ENCODE measurements at places on chromosomes 7 and 10.

DNA sequence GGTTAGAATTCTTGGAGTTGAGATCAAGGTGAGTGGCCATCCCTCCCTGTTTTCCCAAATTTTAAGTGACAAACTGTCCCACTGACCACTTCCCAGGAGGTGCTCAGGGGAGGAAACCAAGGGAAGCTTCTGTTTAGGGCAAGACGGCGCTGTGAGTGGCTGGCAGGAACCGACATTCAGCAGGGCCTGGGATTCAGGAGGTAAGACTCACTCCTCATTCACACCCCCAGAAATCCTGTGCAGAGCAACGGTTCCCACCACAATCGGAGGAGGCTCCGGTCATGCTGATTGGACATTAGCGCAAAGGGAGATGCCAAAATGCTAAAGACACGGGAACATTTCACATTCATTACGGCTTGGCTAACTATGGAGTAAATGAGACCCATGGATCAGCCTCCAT lies 200.9 kb downstream of the GRID1 start:
- no peak for DNase-seq

DNA sequence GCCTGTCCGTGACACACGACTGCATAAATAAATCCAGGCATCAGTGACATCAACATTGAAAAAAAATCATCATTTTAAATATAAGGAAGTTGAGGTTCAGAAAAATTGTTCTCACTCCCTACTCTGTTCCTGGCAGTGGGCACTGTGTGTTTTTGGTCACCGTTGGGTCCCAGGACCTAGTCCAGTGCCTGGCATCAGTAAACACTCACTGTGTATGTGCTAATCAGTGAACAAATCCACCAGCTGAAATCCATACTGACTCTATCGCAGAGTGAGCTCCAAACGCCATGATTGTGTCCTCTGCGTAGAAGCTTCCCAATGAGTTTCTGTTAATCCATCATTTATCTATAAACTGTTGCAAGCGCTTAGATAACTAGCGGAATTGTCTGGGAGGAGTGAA lies 41.2 kb downstream of the ITIH2 start:
- no peak for DNase-seq

DNA sequence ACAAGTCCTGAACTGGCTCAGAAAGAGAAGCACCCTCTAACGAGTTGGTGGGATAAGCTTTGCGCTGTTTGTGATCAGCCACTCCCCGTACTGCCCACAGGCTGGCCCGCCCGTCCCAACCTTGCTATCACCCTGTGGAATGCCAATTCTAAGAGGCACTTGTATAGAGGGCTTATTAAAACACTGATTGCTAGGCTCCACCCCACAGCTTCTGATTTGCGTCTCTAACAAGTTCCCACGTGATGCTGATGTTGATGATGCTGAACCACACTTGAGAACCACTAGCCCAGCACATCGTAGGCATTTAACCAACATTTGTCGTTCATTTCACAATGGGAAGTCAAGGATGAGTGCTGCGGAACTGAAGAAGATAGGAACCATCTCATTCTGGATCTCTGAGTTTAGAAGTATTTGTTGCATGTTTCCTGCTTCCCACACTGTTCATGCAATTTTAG lies 12.7 kb upstream of the GSAP start:
- DNase-seq: no peak

GRCh38 chr10:100357059-100357858 lies 10.2 kb downstream of the SCD start:
- DNase-seq: no peak

GRCh38 chr7:29479301-29480200 lies 84.1 kb upstream of the PRR15 start:
- DNase-seq: no peak

DNA sequence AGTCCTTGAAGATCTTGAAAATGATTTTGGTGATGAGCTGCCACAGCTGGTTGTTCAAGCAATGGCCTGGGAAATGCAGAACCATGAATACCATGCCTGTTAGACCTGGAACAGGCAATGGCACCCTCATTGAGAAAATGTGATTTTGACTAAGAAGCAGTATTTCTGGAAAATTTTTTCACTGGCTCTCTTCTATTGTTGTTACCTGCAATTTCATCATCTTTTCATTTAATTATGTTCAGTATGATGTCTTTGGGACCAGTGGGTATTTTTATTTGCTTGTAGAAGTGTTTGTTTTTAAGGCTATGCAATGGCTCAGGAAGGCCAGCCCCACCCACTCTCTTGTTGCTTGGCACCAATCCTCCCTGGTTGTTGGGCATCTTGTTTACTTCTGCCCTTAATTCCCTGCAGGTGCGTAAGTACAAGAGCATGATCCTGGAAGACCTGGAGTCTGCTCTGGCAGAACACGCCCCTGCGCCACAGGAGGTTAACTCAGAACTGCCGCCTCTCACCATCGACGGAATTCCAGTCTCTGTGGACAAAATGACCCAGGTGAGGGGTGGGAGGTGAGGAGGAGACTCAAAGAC lies 78.6 kb downstream of the NRF1 start:
- no peak for DNase-seq

DNA sequence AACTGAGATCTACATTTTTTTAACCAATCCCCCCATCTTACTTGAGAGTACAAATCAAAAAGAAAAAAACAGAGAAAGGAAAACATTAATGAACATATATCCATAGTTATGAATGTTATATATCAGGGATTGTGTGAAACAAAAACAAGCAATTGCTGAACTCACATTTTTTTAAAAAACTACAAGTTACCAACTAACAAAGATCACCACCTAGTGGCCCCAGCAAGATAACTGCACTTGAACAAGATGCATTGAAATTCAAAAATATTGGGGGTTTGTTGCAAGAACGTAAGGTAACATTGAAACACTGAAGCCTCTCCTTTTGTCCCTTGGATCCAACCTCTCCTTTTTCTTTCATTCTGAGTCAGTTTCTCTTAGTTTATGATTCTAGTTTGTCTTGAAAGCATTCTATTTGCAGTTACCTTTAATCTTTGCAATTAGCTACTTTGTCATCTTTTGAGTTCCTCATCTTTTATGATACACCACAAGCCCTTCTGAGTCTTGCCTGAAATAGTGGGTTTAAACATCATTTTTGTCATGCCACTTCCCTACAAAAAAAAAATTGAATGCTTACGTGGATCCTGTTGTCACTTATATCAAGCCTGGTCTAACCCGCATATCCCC lies 87.3 kb upstream of the TES start:
- no peak for DNase-seq

DNA sequence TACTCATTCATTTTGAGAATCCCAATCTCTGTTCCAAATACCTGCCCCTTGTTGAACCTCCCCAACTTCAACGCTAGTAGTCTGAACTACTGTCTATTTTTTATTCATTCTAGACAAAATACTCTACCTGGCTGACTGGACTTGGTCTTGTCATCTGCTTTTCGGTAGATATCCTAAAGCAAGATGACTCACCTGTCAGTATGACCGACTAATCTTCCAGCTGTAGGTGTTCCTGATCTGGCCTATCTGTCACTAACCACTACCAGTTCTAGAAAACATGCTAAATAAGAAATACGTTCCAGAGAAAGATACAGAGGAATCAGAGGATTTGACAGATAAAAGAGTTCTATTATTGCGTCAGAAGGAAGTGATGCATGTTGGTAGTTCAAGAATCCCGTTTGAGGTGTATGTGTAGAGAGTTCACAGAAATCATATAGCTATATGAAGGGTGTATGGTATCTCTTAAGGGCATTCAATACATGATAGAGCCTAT lies 81.1 kb downstream of the IDE start:
- no peak for DNase-seq

DNA sequence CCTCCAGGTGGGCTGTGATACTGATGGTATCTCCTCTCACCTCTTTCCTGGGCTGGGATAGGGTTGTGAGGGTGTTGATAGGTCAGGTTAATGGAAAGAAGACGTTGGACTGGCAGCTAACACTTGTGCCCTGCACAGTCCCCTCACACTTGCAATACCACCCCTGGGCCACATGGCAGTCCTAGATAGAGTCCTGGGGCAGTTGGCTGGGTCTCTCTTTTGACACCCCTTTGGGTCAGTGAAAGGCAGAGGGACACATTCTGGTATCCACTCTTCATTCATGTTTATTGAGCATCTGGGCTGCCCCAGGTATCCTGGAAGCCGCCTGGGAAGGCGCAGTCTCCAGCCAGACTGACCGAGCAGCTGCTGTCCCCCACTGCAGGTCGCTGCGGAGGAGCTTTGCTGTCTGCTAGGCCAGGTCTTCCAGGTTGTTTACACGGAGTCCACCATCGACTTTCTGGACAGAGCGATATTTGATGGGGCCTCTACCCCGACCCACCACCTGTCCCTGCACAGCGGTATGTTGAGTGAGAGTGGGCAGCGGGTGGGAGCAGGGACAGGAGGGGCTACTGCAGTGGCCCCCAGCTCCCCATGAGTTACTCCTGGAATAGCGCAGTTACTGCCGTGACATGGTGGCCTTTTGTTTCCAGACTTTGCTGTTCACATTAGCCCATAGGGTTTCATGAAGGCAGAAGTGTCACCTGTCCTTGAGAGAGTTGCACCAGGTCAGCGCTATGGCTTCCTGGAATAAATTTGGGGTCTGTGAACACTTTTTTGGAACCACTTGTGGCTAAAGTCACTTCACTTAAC lies 19.1 kb downstream of the NACAD start:
- no peak for DNase-seq

DNA sequence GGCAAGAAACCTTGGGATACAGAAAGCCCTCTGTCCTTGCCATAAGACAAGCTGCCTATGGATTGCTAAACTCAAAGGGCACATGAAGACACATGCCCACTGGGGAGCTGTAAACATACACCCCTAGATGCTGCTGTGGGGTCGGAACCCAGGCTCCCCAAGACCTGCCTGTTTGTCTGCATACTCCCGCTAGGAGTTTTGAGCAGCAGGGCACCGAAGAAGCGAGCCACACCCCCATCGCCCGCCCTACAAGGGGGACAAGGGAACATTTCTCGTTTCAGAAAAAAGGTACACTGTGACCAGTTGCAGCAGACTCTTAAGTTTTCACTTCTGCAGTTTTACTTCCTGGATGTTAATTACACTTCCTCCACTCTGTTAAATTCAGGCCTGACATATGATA lies 680.2 kb upstream of the GHITM start:
- DNase-seq: no peak

- no peak for DNase-seq
Observed at GRCh38 chr10:104325436-104326435, 12.5 kb downstream of the ITPRIP start.

GRCh38 chr10:97640868-97641811 lies 669 bp downstream of the PI4K2A start:
- no peak for DNase-seq

- DNase-seq: no peak
Observed at GRCh38 chr7:46175221-46175620, 254.1 kb upstream of the IGFBP3 start.

GRCh38 chr10:79260811-79261740 lies 86.2 kb upstream of the PPIF start:
- no peak for DNase-seq

GRCh38 chr7:28738412-28738811 lies 219.7 kb downstream of the TRIL start:
- no peak for DNase-seq

GRCh38 chr10:59387951-59388670 lies 25.8 kb upstream of the FAM13C start:
- DNase-seq: no peak

DNA sequence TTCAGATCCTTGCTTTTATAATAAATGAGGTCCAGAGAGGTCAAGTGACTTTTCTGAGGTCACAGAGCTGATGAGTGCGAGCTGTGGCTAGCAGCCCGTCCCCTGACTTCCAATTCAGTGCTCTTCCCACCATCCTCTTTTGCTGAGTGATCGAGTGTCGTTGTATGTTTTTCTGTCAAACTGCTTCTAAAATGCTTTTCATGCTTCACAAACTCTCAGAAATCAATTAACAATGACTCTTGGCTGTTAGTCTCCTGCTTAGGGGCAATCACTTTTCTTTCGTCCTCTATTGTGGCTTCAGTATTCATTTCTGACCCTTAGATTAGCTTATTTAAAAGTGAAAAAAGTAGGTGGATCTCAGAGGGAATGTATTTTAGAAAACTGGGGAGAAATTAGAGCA lies 423.7 kb downstream of the DPP6 start:
- no peak for DNase-seq

GRCh38 chr7:45176091-45176490 lies 18.5 kb downstream of the RAMP3 start:
- no peak for DNase-seq

- no peak for DNase-seq
Observed at GRCh38 chr10:124303662-124304418, 114.9 kb downstream of the OAT start.

GRCh38 chr7:116150588-116150987 lies 59.8 kb upstream of the TES start:
- DNase-seq: no peak

DNA sequence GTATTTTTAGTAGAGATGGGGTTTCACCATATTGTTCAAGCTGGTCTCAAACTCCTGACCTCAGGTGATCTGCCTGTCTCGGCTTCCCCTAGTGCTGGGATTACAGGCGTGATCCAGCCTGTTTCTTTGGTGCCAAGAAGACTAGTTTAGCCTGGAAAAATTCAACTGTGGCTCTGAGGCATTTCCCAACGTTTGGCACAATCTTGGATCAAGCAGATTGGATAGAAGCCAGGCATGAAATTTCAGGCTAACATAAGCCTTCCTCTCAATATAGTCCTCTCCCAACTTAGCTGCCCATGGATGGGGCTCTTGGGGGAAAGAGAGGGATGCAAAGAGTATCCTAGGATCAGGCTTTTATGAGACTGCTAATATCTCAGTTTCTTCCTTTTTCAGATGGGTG lies 53.8 kb downstream of the APBB1IP start:
- no peak for DNase-seq

DNA sequence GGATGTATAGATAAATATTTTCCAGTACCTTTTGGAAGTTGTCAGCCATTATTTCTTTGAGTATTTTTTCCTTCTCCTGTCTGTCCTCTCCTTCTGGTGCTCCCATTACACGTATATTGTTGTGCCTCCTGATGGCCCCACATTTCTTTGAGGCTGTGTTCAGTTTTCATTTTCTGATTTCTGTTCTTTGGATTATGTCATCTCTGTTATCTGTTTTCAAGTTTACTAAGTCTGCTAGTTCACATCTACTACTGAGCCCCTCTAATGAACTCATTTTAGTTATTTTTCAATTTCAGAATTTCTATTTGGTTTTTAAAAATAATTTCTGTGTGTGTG lies 16.3 kb downstream of the RBM33 start:
- no peak for DNase-seq

- no peak for DNase-seq
Observed at GRCh38 chr7:96910486-96910885, 94.9 kb upstream of the DLX6 start.

DNA sequence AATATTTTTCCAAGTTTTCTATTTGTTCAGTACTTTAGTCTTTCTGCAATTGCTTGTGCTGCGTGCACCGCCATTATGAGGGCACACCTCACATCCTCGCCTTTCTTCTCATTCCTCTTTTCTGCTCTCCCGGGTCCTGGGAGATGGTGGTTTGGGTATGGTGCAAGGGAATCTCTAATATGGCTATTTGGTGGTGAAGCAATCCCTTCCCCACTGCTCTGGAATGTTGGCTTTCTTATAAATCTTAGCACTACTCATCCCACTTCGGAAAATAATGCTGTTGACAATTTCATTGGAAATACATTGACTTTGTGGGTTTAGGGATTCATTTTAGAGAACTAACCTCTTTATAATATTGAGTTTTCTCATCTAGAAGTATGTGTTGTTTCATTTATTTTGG lies 1.9 kb upstream of the GCK start:
- no peak for DNase-seq

GRCh38 chr10:111933937-111934336 lies 249.6 kb downstream of the GPAM start:
- no peak for DNase-seq
